Stimulated activated CD8-positive, alpha-beta memory T cell treated with anti-CD3 and anti-CD28 coated beads, Interleukin-15, amount 100 ng/mL, for 24 hours (primary cell): ENCODE measurements at places on chromosomes 2 and 18.

DNA sequence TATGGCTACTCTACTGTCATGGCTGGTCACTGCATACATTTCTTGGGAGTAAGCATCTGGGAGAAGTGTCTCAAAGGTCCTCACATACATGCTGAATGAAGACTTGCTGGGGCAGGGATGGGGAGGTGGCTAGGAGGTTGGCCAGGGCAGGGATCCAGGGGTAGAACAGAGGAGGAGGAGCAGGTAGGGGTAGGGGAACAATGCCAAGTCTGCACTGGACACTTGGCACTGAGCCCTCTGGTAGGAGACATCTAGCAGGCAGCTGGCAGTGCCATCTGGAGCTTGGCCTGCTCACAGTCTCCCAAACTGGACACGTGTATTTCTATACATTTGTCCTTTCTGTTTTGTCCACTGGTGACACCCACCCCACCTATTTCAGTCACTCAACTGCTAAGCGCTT is 62.7 kb upstream of the REV1 start:
- no peak for DNase-seq

DNA sequence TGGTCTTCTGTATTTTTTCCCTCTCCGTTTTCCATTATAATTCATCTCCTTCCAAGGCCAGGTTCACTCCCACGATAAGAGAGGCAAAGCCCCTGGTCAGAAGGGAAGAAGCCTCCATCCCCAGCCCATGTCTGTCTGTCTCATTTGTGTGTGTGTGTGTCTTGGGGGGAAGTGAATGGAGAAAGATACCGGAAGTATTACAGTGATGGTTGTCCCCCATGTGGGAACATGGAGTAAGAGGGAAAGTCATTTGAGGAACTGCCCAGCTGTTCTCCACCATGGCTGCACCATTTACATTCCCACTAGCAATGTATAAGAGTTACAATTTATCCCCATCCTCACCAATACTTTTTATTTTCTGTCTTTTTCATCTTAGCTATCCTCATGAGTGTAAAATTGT is 113.6 kb upstream of the ATP8B1 start:
- DNase-seq = no peak

DNA sequence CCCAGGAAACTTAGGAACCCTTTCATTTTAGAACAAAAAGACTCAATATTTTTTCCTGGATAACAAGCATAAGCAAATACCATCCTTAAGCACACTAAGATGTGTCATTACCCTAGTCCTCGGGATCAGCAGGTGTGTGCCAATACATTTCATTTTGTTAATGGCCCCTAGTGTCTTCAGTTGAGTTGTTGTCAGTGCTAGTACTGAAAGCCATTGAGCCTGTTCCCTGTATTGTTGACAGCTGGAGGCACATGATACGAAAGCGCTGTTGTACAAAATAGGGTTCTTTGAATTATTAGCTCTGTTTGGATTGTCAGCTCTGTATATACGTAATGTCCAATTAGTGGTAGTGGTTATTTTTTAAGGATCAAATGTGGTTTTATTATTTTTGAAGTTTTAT is 29.5 kb downstream of the VAPA start:
- no peak for DNase-seq

DNA sequence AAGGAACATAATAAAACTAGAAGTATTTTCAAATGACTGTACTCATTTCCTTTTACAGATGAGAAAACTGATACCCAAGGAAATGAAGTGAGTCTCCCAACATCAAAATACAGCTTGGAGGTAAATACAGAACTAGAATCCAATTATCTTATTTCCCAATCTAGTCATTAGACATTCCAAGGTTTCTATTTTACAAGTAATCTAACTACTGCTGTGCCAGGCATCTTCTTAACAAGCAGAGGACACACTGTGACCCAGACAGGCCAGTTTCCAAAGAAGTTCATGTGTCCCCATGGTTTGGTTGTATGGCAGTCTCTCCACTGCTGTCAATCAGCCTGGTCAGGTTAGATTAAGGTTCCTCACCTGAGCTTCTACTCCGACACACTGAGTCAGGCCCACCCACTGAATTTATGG is 143.5 kb downstream of the THADA start:
- DNase-seq = no peak

- DNase-seq = no peak
Measured at GRCh38 chr2:99806758-99807157, 316.9 kb upstream of the REV1 start.

DNA sequence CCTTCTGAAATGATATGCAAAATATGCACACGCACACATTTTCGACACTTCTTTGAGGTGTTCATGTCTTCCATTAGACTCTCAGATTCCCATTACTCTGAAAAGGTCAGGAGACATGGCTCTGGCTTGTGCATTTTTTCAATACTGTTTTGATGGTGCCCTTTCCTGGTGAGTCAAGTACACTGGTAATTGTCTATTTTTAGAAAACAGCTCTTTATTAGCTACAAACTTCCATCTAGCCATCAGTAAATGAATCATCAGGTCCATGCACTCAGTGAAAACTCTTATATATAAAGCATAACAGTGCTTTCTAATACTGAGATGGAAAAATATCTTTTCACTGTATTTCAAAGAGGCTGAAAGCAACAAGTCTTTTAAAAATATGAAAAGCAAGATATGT is 194.9 kb downstream of the GALNT1 start:
- DNase-seq = no peak

GRCh38 chr2:181123798-181124231 is 143.4 kb downstream of the UBE2E3 start:
- DNase-seq = no peak

DNA sequence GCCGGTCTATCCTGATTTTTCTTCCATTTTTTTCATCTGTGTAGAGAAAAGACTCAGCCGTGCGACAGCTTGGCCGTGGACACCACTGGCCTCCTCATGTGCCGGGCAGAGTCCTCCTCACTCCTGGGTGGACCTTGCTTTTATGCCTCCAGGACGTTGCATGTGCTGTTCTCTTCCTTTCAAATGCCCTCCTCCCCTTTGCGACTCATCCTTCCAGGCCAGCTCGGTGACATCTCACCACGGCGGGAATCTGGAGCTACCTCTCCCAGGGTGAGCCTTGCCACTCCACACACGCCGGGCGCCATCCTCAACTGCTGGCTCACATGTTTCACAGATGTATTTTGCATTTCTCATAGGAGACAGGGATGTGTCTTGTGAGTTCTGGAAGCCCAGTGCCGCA is 198.5 kb upstream of the HDAC4 start:
- no peak for DNase-seq

DNA sequence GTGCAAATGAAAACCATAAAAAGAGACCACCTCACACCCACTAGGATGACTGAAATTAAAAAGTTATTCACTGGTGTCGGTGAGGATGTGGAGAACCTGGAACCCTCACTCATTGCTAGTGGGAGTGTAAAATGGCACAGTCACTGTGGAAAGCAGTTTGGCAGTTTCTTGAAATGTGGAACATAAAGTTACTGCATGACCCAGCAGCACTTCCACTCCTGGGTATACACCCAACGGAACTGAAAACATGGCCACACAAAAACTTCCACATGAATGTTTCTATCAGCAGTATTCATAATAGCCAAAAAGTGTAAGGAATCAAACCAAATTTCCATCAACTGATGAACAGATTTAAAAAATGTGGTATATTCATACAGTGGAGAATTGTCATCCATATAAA is 65.1 kb upstream of the SLC66A3 start:
- DNase-seq = no peak

DNA sequence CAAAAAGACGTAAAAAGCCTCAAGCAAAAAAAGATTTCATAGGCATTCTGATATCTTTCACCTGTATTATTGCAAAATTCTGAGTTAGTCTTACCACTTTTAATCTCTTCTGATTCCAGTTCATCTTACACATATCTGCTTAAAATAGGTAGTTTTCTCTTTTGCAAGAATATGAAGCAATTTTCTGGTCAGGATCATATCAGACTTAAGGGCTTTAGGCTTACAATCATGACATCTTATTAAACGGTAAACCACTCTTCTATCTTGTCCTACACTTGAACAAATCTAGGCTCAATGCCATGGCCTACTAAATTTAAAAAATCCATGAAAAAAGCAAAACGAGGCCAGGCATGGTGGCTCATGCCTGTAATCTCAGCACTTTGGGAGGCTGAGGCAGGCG is 50.1 kb upstream of the GAREM1 start:
- no peak for DNase-seq

- DNase-seq = no peak
Measured at GRCh38 chr2:157747695-157748370, 119.2 kb upstream of the ACVR1C start.

GRCh38 chr18:78664848-78665247 is 314.8 kb upstream of the SALL3 start:
- DNase-seq = no peak

- DNase-seq = no peak
Measured at GRCh38 chr18:57107140-57107832, 39.6 kb upstream of the BOD1L2 start.

DNA sequence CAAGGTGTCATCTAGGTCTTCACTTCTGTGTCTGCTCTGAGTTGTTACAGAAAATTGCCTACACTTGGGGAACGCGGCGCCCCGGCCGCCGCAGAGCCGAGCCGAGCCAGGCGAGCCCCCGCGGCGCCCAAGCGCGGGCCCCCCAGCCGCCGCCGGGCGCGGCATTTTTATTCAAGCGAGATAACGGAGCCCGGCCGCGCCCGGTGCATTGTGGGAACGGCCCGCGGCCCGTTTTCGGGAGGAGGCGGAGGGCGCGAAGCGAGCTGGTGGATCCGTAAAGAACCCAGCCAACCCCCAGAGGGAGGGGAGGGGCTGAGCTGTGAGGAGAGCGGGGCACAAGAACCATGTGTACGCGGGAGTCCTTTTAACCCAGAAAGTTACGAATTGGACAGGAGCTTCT is 191.8 kb downstream of the FTCDNL1 start:
- DNase-seq = no peak

GRCh38 chr2:33086400-33087015 is 139.8 kb downstream of the LTBP1 start:
- DNase-seq = no peak

DNA sequence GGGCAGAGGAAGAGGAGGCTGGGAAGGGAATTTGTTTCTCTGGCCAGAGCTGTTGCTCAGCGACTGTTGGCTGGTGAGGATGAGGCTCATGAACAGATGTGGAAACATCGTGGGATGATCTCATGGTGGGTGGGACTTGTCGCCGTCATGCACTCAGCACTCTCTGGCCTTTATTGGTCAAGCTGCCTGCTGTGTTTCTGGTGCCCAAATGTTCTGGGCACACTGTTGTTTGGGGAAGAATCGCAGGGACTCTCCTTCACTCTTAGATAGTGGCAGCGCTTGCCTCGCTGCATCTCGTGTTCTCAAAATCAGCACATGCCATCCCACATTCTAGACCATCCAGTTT is 145.6 kb downstream of the AGAP1 start:
- DNase-seq = no peak

DNA sequence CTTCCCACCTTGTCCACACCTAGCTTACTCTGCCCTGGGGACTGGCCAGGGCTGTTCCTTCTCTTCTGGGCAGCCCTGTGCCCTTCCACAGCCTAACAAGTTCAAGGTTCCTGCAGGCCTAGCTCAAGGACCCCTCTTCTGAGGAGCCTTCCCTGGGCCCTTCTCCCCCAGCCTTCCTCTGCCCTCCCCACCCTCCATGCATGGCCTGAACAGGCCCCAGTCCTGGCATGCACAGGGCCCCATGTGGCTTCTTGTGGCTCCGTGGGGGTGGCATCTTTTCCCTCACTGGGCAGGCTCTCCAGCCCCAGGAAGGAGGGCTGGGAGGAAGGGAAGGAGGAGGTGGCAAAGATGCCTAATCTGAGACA is 162.9 kb downstream of the CELF4 start:
- DNase-seq = no peak

DNA sequence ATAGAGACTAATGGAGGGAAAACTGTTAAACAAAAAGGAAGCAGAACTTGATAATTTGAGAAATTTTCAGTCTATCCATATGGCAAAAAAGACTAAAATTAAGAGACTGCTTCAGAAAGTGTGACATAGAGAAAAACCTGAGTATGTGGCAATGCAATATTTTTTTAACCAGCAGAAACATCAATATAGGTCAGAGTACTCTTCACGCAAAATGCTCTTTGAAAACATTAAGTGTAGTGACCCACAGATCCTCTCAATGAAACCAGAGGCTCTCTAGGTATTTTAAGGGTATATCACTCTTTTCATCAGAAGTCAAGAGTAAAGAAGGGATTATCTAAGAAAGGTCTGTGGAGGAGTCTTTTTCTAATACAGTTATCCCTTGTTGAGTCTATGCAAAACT is 1394.8 kb downstream of the DSC3 start:
- no peak for DNase-seq

GRCh38 chr18:36350839-36351469 is 53.4 kb downstream of the FHOD3 start:
- no peak for DNase-seq

- no peak for DNase-seq
Measured at GRCh38 chr2:29039718-29040480, 34.4 kb downstream of the PCARE start.

DNA sequence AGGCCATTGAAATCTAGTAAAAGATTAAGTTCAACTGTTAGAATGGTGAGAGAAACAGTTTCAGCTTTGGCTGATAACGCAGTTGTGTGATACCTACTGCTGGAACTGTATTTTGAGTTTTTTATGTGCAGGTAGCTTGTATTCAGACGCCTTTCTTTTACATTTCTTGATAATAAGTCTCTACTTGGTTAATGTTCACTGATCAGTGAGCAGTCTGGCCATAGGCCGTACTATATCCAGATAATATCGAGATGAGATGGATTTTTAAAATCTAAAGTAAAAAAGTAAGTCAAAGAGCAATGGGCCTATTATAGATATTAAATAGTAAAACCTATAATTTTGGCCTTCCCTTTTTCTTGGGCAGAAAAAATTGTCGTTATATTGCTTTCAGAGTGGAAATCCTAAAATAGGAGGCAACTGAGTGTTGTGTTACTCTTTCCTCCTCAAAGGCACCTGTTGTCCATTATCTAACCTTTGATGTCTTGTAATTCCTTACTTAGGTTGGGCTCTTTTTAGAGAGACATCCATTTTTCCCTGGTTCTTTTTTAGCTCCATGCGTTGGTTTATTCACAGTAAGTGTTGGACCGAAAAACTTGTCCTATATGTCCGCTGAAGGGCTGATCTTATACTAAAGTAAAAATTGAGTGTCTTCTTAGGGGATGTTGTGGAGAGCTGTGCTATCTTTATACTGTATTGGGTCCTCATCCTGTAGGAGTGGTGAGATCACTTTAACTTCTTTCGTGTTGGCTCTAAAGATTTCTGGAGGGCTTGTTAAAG is 1.7 kb downstream of the EML4 start:
- DNase-seq = no peak
